ENCODE measurements at places on chromosomes 3 and 15.

GRCh38 chr3:157204431-157204830 is 44.5 kb upstream of the CCNL1 start:
- DNase-seq: peak; percentile 50

DNA sequence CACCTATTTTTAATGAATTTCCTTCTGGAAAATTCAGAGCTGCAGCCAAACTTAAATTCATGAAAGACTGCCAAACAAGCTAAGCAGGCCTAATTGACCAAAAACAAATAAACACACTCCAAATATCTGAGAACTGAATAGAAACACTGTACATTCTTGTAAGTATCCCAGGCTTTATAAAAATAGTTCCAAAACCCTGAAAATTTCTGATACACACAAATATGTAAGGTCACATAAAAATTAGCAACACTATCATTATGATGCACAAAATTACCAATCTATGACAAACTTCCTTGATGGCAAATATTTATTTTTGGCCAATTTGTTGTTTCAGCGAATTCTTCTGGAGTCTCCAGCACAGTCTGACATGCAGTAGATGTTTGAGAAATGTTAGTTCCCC is 117.9 kb upstream of the UBE2E2 start:
- DNase-seq: no peak

GRCh38 chr3:149736953-149737205 is 15.4 kb downstream of the COMMD2 start:
- DNase-seq: no peak

- DNase-seq: no peak
Measured at GRCh38 chr15:68414591-68414990, 17.4 kb downstream of the ITGA11 start.

DNA sequence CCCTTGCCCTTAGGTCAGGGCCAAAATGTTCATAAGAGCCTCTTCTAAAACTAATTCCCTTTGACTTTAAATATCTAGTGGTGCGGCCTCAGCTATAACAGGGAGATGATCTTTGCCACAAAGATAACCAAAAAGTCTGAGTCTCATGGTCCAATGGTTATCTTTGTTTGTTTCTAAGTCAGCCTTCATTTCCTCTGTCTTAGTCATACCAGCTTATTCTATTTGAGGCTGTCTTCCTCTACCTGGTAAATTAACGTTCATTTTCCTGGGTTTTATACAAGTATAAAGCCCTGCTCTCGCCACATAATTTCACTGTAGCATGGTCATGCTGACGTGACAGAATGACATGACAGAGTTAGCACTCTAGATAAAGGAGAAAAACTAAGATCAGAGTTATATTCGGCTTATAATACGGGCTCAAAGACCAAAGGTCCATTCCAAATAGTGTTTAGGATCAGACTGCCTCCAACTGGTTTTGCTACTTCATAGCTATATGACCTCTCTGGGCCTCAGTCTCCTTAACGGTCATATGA is 18.4 kb downstream of the ZNF860 start:
- no peak for DNase-seq

DNA sequence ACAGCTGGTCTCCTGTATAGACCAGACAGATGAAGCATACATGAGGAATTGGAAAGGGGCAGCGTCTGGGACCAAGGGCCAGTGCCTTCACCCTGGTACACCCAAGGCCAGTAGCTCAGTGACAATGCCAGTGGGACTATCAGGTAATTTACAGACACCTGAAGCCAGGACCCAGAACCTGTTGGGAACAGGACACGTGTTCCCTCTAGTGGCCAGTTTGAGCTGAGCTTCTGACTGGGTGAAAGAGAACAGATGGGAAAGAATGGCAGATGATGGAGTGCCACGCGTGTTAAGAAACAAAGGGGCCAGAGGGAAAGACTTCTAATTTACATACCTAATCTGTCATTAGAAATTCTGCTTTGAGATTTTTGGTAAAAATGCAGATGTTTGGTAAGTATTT is 5.1 kb upstream of the SLC25A38 start:
- no peak for DNase-seq

GRCh38 chr3:160780245-160780644 is 24.2 kb downstream of the PPM1L start:
- DNase-seq: no peak

GRCh38 chr15:69293741-69294615 is 4.7 kb upstream of the PAQR5 start:
- no peak for DNase-seq

DNA sequence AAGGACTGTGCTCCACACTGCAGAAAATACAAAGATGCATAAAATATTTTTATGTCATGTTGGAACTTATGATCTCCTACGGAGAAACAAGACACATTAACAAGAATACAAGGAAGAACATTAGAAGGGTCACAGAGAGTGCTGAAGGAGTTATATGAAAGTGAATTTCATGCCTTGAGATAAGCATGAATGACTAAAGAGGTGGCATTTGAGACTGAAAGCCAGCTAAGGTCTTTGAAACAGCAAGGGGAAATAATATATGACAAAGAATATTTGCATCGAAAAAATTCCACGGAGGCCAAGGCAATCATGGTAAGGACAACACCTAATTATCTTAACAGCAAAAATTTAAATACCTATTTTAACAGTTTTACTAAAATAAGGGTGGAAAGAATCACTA is 12.5 kb downstream of the GSK3B start:
- DNase-seq: no peak

GRCh38 chr3:49415931-49416601 is 3.8 kb downstream of the TCTA start:
- no peak for DNase-seq

DNA sequence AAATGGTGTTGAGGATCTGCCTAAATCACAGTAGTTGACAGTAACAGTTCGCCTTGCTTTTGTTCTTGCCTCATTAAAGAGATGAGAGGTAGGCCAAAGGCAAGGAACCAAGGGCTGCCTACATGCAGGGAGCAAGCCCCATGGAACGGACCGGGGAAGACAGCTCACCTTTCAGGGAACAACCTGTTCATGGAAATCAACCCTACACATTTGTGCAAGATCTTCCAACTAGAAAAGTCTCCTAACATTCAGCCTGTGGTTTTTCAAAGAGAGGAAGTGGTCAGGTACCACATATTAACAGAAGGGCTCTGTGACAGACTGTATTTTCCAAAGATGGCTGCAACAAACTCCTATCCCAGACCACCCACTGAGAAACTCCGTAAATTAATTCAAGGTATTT is 1031.8 kb upstream of the NR2F2 start:
- DNase-seq: no peak

DNA sequence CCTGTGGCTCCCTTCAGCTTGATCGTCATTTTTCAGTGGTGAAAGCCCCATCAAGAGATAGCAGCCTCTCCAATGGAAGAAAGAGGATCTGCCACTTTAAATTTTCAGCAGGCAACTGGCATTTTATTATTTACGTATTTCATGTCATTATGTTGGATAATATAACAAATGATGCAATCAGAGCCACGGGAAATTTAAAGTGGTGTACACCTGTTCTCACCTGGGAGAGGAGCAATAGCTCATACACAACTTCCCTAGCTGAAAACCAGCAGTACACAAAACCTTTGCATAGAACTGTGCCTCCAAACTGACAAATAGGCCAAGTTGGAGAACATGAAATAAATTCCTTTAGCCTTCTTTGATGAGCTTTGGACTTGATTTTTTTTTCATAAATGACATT is 136.9 kb downstream of the SATB1 start:
- DNase-seq: no peak

GRCh38 chr3:119731560-119732343 is 28.9 kb downstream of the CFAP91 start:
- DNase-seq: peak; percentile 48

DNA sequence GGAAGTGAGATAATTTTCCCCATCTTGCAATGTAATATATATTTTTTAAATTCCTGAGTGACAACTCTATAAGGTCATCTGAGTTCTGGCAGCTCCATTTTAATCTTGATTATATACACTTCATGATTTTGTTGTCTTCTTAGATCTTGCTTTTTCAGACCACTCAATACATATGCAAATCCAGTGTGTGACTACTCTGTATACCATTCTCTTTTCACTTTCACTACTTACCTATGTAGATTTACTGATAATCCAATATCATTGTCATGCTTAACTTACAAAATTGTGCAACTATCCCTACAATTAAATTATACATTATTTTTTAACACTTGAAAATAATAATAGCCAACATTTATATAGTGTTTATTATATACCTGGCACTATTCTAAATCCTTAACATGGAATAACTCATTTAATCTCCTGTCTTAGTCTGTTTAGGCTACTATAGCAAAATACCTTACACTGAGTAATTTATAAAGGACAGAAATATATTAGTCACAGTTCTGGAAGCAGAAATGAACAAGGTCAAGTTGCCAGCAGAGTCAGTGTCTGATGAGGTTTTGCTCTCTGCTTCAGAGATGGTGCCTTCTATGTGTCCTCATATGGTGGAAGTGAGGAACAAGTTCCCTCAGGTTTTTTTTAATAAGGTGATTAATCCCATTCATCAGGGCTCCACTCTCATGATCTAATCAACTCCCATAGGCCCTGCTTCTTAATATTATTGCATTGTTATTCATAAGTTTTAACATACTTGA is 338.5 kb downstream of the TUSC7 start:
- DNase-seq: no peak

DNA sequence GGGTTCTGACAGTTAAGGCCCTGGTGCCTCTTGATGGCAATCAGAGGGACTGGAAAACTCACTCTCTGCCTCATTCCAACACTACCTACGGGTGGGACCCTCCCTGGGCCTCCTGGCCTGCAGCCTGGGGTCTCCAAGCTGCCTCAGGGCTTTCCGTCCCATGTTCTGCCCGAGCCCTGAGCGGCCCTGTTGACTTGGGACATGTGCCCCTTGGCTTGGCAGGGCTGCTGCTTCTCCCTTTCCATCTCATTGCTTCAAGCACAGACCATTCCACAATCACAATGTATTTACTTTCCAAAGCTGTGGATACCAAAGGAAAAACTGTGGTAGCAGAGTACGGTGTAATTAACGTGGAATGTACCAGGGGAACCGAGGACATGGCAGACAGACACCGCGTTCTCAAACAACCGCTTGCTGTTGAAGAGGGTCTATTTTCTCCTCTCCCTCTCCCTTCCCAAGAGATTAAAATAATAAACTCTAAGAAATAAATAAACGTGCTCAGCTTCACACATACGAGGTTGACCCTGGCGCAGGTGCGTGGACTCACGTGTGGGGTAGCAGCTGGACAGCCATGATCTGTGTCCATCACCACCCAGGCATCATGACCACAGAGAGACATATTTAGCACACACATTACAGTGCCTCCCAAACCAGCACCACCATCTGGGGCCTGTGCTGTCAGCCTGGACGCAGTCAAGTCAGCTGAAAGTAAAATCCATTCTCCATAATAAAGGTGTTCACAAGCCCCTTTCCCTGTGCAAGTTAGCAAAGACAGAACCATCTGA is 172.0 kb downstream of the XXYLT1 start:
- DNase-seq: no peak

DNA sequence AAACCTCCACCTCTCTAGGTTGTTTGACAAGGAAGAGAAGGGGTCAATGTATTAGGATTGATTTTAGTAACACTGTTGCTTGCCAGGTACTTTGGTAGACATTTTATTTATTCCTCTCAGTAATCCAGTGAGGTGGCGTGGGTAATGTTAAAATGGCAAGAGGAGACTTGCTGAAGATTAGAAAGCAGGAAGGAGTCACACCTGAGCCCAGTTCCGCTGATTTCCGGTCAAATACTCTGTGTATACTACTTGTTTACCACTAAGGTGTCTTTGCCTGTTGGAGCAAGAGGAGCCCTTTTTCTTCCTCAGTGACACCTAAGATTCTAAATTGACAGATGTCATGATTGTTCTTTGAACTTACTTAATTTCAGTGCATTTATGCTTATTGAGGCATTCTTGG is 1.7 kb downstream of the OXNAD1 start:
- DNase-seq: no peak

- peak; percentile 17 for DNase-seq
Measured at GRCh38 chr3:195403841-195404408, 38.9 kb downstream of the ACAP2 start.

GRCh38 chr15:58457466-58457965 is 25.7 kb downstream of the LIPC start:
- DNase-seq: peak; percentile 75

- peak; percentile 32 for DNase-seq
Measured at GRCh38 chr3:80094589-80094988, 326.8 kb upstream of the ROBO1 start.

DNA sequence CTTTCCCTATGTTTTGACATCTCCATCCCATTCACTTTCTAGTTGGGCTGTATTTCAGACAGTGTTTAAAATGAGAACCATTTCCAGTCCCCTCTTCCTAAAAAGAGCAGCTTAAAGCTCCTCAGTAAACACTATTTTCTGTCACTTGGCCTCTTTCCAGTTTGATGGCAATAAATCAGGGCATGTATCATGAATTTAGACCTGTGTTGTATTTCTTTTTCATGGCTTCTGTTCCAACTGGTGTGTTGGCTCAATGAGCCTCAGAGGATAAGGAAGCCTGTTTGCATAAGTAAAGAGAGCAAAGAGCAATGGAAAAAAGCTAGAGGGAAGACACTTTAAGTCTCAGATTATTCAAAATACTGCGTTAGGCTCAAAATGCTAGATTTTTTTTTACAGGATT is 7.2 kb downstream of the CCDC80 start:
- no peak for DNase-seq
